ENCODE measurements at places on chromosomes 16 and 17.

DNA sequence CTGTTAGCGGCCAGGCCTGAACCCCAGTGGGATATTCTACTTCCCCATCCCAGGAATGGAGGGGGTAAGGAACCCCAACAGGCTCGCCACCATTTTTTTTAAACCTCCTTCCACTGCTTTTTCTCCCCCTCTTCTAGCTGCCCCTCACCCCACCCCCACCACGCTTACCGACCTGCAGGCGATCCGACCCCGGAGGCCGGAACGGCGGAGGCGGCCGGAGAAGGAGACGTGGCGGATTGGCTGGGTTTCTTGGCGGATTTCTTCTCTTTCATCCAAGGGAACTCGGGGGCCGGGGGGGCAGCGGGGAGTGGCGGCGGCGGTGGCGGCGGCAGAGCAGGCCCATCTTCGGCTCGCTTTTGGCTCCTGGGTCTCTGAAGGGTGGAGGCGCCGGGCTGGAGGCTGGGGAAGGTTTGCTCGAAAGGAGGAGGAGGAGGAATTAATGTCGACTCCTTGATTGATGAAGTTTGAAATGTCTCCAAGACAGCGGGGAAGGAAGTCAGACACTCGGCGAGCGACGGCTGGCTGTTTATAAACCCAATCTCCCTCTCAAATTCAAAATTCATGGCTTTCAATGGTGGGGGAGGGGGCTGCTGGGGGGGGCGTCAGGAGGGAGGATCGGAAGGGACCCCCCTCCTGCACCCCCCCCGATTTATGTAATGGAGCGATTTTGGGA lies 424 bp downstream of the HOXB2 start:
- peak; percentile 54 for DNase-seq

GRCh38 chr16:72658888-72659717 lies 388.8 kb downstream of the ZFHX3 start:
- no peak for DNase-seq

- no peak for DNase-seq
Measured at GRCh38 chr16:31128711-31129567, 6.6 kb downstream of the PRSS8 start.

DNA sequence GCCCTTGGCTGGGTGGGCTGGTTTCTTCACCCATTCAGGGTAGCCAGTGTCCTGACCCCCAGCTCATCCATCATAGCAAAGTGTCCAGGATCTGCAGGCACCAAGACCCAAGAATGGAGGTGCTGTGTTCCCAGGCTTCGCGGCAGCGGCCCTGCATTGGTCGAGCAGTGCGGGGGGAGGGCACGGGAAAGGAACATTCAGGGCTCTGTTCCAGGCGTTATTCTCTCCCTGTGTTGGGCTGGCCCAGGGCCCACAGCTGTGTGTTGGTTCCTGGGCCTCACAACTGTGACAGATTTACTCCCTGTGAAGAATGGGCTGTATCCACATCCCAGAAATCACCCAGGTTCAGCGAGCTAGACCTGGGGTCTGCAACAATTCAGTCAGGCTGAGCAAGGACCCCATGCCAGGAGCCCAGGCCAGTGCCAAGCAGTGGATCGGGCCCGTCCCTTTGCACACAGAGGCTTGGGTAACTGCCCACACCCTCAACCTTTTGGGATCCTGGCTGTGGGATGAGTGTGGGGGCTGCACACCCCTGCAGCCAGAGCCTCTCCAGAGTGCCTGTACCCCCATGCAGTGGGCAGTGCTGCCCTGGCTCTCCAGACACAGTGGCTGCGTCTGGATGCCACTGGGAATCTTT lies 10.0 kb downstream of the GPT2 start:
- DNase-seq: no peak

- DNase-seq: no peak
Measured at GRCh38 chr17:28398280-28398981, 7.6 kb downstream of the SLC46A1 start.

DNA sequence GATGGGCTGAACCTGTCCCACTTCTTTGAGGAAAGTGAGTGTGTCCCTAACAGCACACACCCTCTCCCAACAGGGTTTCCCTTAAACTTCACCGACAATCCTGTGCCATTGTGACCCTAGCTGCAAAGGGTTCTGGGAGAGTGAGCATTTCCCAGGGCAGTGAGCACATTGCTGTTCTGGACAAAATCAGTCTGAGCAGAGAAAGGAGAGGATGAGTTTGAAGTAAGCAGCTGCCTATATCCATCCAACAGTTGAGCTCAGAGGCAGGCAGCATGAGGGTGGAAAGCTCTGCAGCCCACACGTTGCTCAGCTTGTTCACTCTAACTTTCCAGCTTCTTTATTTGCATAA lies 296.5 kb upstream of the MAF start:
- no peak for DNase-seq

- peak; percentile 56 for DNase-seq
Measured at GRCh38 chr17:46770818-46771560, 47.5 kb downstream of the WNT3 start.

DNA sequence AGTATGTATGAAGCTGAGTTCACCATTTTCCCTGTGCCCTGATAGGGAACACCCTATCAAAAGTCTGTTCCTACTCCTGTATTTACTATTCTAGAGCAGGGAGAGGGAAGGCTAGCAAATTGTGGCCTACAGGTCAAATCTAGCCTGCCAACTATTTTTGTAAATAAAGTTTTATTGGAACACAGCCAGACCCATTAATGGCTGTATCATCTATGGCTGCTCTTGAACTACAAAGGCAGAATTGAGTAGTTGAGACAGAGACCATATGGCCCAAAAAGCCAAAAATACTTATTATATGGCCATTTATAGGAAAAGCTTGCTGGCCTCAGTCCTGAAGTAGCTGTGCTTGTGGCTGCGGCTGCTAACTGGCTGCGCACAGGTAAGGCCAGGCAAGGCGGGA lies 4.3 kb upstream of the ALDOC start:
- no peak for DNase-seq

GRCh38 chr16:12414281-12414680 lies 389.4 kb downstream of the CPPED1 start:
- DNase-seq: no peak

GRCh38 chr16:84396537-84397008 lies 28.2 kb downstream of the ATP2C2 start:
- DNase-seq: no peak

- DNase-seq: no peak
Measured at GRCh38 chr17:17498606-17499301, 2.6 kb upstream of the RASD1 start.

DNA sequence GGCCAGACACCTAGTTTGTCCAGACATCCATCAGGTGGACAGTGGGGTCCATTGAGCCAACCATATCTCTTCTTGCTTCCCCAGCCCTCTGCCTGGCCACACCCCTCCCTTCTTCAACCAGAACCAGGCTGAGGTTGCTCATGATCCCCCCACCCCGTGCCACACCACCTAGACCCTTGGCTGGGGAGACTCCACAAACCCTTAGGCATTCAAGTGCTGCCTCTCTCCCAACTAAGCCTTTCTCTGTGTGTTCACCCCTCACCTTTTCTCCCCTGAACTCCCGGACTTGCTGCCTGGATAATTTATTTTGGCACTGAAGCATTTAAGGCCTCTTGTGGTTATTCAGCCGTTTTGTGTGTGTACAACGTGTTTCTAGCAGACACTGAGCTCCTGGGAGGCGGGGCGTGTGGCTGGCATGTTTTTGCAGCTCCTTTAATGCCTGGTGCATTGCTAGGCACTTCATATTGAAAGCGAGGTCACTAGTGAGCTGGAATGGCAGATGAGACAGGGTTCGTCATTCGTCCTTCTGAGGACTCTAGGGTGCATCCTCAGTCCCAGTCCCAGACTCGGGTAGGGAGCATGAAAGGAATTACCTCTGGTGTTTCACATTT lies 28.7 kb downstream of the CACNA1G start:
- DNase-seq: no peak

DNA sequence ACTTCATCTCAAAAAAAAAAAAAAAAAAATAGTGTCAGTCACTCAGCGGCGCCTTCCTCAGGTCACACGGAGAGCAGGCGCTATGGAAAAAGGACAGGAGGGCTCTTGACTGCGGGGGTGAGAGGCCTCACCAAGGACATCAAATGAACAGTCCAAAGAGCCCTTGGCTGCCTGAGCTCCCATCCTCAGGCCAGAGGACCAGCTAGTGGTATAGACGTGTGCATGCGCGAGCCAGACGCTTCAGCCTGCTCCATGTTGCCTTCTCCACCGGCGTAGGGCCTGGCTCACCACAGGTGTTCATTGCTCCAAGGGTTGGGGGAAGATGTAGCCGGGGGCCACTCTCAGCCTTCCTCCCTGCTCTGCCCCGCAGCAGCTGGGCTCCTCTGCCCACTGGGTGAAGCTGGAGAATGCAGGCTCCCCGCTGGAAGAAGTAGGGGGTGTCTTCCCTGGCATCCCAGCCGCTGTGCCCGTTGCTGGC lies 65.8 kb upstream of the PLCG2 start:
- no peak for DNase-seq

- DNase-seq: no peak
Measured at GRCh38 chr17:4956493-4957061, 5.7 kb downstream of the ENO3 start.

- no peak for DNase-seq
Measured at GRCh38 chr16:79213214-79213613, 387.3 kb downstream of the MAF start.

- DNase-seq: no peak
Measured at GRCh38 chr17:1947229-1947742, 77.8 kb downstream of the RTN4RL1 start.

- DNase-seq: no peak
Measured at GRCh38 chr16:12262454-12263180, 286.1 kb downstream of the SNX29 start.

DNA sequence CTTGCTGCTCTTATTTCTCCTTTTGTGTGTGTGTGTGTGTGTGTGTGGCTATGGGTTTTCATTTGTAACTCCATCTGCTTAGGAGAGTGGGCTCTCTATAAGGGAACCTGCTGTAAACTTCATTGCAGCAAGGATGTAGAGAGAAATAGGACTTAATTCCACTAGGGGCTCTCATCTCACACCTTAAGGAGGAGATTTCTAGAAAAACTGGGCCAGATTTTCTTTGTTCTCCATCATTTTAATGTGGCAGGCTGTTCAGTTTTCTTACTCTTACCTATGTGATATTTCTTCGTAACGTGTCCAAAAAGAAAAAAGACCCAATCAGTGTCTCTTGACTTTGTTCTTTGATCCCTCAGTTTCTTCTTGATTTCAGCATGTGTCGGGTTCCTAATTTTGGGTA lies 4.5 kb upstream of the CASC3 start:
- DNase-seq: no peak

DNA sequence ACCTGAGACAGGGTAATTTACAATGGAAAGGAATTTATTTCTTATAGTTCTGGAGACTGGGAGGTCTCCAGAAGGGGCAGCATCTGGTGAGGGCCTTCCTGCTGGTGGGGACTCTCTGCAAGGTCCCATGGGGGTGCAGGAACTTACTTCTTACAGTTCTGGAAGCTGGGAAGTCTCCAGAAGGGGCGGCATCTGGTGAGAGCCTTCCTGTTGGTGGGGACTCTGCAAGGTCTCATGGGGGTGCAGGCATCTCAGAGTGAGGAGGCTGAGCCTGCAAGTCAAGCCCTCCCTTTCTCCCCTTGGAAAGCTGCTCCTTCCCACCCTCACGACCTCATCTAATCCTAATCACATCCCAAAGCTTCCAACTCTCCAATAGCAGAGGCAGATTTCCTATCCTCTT lies 157.4 kb downstream of the FOXL1 start:
- no peak for DNase-seq

All from neural crest cell (in vitro differentiated cells).